ENCODE measurements at places on chromosomes 13 and 19.

DNA sequence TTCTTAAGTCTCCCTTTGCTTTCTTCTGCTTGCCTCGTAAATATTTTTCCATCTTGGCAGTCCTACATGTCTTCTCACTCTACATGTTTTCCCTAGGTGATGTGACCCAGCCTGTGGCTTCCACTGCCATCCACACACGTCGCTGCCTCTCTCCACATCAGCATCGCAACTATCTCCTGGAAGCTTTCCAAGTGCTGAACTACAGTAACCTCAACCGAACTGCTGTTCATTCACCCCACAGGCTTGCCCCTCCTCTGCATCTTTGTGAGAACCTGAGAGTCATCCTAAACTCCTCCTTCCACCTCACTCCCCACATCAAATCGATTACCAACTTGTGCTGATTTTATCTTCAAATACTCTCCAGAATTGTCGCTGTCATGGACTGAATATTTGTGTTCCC is 41.2 kb upstream of the USPL1 start:
- DNase-seq, result no peak

DNA sequence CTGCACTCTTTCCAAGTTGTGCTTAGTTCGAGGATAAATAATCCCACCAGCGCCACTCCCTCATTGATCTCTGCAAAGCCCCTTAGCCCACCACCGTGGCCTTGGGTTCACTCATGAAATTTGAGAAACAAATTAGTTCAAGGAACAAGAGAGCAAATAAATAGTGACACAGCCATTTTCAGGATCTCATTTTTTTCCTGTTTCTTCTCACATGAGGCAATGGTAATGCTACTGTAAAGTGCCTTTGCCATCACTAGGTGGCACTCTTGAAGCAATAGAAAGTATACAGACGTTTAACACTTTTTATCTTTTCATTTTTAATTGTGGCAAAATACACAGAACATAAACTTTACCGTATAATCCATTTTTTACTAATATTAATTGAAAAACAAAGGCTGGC is 76.8 kb upstream of the ZNF835 start:
- peak; percentile 34 for DNase-seq

DNA sequence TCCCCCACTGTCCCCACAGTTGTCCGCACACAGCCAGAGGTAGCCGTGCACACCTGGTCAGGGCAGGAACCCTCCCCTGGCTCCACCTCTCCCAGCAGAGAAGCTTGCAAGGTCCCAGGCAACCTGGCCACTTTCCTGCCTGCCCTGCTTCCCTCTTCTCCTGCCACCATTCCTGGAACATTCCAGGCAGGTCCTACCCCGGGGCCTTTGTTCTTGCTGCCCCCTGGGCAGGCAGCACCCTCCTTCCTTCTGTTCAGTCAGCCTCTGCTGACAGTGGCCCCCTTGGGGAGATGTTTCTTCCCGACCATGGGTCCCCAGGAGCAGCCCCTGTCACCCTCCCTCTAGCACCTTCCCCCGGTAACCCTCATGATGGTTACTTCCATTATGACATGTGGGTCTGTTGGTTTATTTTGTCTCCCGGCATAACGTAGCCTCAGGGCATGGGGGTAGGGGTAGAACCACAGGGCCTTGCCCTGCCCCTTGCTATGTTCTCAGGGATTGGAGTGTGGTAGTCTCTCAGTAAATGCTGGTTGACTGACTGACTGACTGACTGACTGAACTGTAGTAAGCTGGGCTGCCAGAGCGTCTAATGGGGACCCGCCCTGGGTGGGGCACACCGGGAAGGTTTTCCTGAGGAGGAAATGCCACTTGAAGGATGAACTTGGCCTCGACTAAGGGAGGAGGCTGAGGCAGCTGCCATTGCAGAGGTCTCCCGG is 10.8 kb downstream of the PAK4 start:
- DNase-seq, result no peak

GRCh38 chr19:51796195-51796679 is 1.3 kb downstream of the FPR3 start:
- DNase-seq, result no peak

DNA sequence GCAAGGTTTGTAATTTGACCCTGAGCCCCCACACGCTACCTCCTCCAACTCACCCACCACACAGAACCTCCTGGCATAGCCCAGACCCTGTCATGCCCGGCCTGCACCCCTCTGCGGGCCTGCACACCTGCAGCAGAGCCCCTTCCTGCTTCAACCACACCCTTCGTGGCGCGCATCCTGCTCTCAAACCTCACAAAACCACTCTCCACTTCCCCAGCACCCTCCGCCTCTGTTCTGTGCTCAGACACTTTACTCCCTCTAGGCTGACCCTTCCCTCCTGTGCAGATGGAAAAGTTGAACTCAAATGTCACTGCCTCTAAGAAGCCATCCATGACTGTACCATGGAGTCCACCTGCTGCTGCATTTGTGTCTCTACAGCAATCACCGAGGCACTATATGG is 28.5 kb downstream of the FAAP24 start:
- DNase-seq, result no peak

GRCh38 chr13:25180775-25181537 is 8.9 kb upstream of the AMER2 start:
- DNase-seq, result no peak

DNA sequence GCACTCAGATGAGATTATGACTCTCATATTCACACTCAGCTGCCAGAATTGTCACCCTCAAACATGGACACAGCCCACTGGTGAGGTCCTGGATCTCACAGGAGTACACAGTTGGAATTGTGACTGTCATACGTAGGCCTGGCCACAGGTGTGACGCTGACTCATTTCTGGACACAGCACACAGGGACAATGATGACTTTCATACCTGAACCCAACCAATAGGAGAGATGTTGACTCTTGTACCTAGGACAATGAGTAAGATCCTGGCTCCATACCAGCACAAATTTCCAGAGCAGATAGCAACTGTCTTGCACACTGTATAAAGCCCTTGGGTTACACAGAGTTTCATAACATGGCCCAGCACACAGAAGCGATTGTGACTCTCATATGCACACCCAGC is 46.4 kb downstream of the ZNF85 start:
- no peak for DNase-seq
